ENCODE measurements at places on chromosomes 7 and 10.

GRCh38 chr7:106260136-106260561, 24.6 kb downstream of the NAMPT start:
- no peak for DNase-seq

DNA sequence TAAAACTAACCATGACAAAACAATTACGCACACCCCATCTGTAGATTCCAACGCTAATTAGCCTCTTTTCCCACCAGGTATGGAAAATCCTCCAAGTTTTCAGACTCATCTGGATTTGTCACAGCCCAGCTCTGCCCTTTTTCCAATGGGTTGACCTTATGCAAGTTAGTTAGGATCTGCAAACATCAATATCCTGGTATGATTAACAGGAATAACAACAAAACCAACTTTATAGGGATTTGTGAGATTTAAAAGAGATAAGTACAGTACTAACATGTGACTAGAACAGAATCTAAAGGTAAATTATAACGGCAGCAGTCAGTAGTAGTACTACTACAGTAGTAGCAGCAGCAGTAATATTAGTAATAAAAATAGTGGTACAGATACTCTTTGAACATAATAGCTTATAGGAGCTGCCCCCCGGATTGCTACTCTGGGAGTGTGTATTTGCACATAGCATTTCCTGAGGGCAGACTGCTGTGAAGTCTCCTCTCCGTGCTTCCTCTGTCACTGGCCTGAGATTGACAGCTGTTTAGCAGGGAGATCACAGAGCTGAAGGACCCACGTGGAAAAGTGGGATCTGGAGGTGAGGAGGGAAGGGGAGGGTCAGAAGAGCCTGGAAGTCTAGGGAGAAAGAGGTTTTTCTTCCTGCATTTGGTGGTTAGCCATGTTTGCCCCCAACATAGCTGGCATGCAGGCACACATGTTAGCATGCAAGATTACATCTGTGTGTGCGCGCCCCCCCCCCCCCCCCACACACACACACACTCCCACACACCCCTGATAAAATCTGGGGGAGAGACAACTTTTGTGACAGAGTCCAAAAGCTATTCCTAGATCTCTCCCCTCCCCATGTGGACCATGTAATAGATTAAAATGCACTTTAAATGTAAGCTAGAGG, 73.3 kb upstream of the FAM171A1 start:
- DNase-seq = no peak

DNA sequence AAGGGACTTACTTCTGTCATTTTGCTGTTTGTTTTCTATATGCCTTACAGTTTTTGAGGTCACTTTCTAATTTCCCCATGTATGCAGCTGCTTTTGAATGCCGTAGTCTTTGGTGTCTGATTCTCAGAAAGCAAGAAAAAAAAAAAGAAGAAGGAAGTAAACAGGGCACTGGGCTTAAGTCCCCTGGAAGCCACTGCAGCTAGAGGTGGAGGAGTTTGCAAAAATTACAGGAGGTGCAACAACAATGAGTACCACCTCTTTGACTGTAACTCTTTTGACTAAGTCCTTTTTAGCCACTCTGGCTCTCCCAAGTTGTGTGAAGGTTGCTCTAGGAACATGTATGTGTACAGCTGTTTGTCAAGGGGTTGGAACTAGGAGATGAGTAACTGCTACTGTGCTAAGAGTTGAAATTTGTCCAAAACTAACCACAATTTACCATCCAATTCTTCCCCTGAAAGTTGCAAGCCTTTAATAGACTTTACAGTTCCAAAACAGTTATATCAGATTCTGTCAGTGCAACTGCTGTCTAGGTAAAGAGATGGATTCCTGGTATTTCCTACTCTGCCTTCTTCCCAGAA, 588.0 kb upstream of the LRRN3 start:
- DNase-seq = peak; percentile 22

DNA sequence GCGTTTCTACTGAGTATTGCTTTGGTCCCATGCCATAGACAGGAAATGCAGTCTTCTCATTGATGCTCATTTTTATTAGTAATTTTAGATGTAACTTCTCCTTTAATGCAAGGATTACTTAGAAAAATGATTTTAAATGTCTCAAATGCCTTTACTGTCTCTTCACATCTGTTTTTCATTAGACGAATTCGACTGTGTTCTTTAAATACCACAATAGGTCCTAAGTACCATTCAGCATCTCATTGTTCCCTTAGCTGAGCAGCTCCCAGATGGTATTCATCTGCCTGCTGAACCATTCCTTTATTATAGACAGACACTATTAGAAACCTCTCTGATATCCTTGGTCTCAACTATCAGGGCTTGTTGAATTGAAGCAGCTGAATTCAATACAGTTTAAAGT, 113.6 kb downstream of the LSMEM1 start:
- no peak for DNase-seq

- no peak for DNase-seq
Observed at GRCh38 chr10:30309403-30309802, 39.7 kb downstream of the MTPAP start.

DNA sequence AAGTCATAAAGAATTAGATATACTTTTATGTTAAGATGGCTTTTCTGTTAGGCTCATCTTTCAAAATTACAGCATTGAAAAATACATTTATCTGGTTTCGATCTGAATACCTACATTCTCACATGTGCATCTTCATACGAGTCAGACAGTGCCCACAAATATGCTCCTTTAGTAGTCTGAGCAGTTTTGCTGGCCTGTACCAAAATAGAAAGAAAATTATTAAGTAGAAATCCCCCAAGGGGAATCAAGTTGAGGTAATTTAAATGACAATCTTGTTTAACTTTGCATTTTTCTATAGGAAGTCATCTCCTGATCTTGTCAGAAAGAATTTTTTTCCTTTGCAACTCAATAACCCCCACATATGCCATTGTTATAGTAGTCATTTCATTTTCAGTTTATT, 287.4 kb upstream of the SEMA3D start:
- no peak for DNase-seq

- no peak for DNase-seq
Observed at GRCh38 chr10:125568156-125568555, 114.8 kb downstream of the TEX36 start.

DNA sequence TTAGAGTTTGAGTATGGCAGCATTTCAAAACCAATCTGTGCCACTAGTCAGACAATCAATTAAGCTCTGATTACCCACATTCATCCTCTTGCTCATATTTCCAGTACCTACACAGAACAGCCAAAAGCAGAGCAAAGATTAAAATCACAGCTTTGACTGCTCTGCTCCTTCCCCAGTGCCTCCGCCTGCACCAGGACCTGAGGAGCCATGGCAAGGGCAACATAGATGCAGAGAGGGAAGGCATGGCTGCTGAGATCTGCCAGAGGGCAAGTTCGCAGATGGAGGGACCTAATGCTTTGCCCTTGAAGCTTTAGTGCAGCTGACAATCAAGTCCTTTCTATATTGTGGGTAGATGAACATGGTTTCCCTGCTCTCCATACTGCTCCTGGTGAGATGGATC, 148.1 kb downstream of the HTR7 start:
- no peak for DNase-seq

DNA sequence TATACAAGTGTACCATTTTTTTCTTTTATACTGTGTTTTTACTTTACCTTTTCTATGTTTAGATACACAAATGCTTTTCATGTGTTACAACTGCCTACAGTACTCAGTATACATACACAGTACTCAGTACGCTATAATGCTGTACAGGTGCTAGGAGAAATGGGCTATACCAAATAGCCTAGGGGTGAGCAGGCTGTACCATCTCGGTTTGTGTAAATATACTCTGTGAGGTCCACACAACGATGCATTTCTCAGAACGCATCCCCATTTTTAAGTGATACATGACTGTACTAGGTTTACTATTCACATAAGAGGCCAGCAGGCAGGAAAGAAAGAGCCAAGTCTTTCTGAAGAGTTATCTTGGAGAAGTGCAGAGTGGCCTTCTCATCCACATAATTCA, 426.4 kb upstream of the MTPN start:
- no peak for DNase-seq

DNA sequence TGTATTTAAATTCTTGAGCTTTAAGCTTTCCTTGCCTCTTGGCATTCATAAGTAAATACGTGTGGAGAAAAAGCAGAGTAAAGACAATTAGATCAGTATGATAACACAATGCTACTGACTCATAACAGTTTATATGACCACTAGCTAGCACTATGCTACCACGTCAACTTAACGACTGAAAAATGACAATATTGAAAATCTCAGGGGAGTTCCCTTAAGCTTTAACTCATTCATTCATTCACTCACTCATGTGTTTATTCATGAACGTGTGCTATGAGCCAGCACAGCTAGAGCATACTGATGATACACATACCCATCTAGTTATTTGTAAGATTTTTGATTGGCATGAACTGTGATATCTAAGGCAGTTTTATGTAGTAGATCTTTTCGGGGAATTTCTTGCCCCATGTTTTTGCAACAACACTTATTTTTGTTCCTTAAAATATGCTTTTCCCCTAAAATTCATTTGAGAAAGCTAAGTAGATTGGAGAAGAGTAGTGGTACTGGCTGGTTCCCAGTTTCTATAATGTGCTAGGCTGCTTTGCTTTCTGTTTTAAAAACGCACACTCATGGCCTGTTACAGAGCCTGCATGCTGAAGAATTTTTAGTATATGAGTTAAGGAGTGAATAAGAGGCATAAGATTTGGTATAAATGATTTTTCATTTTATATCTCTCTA, 57.4 kb upstream of the ACBD5 start:
- peak; percentile 10 for DNase-seq

DNA sequence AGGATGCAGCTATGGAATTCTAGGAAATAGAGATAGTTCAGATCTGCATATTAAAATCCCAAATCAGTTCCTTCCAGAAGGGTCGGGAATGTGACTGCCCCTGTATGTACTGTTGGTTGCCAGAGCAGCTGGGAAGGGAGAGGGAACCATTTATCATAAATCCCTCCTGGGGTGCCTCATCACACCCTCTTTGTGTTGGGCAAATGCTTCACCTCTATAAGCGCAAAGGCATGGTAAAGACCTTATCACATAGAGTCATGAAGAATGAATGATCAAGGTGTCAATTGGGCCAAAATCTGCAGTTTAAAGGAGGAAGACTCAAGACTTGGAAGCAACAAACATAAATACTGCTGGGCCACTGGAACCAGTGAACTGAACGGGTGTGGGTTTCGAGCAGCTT, 65.0 kb downstream of the FRMD4A start:
- no peak for DNase-seq

GRCh38 chr10:43623351-43623750, 17.1 kb downstream of the ZNF485 start:
- peak; percentile 20 for DNase-seq

- peak; percentile 28 for DNase-seq
Observed at GRCh38 chr10:59654007-59654406, 55.6 kb downstream of the SLC16A9 start.

DNA sequence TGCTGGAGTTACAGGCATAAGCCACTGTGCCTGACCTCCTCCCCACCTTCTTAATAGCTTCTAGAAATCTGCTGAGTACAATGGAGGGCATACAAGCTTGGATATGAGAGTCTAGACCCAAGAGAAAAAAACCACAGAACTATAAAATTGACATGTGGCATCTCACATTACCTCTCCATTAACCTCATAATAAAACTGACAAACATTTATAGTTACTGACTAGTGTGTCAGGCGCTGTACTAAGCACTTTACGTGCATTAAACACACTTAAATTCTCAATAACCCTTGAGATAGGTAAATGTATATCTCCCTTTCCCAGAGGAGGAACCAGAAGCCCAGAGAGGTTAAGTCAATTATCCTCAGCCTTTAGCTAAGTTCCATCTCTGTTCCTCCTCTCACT, 300.5 kb upstream of the MYO3A start:
- no peak for DNase-seq

- DNase-seq = no peak
Observed at GRCh38 chr7:151400626-151401315, 9.1 kb downstream of the WDR86 start.

- no peak for DNase-seq
Observed at GRCh38 chr7:327233-327931, 37.4 kb downstream of the FOXL3 start.

DNA sequence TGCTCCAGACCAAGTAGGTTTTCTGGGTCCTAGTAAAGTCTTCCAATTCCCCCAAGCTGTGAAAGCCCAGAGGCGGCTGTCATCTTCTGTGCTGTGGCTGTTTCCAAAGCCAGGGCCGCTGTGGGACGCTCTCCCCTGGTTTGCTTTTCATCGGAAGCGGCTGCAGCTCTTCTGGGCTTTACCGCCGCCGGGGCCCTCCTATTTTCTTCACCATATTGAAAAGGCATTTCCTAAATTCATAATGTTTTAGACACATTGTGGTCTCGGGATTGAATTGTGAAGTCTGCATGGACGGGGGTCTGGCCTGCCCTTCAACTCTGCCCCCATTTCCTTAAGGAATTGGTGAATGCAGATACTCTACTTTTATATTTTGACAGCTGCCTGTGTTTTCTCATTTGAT, 551.4 kb upstream of the MGMT start:
- no peak for DNase-seq

- DNase-seq = no peak
Observed at GRCh38 chr7:69927461-69927860, 329.2 kb downstream of the AUTS2 start.

- DNase-seq = peak; percentile 65
Observed at GRCh38 chr10:91190876-91191583, 29.4 kb upstream of the PCGF5 start.

- DNase-seq = no peak
Observed at GRCh38 chr7:4800487-4800886, 25.1 kb downstream of the AP5Z1 start.

GRCh38 chr10:30820261-30820991, 190.9 kb upstream of the LYZL2 start:
- DNase-seq = peak; percentile 38

- DNase-seq = peak; percentile 87
Observed at GRCh38 chr10:125159932-125160855, at the start of gene CTBP2. Gene CTBP2 (minus strand): TSS chr10:125160563.
